ENCODE measurements at places on chromosomes 7 and 10.

DNA sequence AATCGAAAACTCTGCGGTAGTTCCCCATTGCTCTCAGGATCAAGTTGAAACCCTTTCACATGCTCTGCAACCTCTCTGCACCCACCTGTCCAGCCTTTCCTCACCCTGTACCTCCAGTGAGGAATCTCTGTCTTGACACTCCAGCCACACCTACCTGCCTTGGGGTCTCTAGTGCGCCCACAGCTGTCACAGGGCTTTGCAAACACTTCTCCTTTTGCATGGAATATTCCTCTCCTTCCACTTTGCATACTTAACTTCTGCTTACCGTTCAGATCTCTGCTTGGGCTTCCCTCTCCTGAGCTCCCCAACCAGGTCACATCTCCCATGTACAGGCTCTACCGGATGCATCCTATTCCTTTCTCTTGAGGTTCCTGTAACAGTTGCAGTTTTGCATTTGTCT lies 6.6 kb upstream of the ZYX start:
- DNase-seq, result no peak

GRCh38 chr10:93816123-93816747 lies 58.5 kb downstream of the LGI1 start:
- DNase-seq, result no peak

- no peak for DNase-seq
Observed at GRCh38 chr7:133452577-133452976, 199.7 kb downstream of the EXOC4 start.

GRCh38 chr7:77684030-77684429 lies 12.2 kb upstream of the RSBN1L start:
- DNase-seq, result no peak

DNA sequence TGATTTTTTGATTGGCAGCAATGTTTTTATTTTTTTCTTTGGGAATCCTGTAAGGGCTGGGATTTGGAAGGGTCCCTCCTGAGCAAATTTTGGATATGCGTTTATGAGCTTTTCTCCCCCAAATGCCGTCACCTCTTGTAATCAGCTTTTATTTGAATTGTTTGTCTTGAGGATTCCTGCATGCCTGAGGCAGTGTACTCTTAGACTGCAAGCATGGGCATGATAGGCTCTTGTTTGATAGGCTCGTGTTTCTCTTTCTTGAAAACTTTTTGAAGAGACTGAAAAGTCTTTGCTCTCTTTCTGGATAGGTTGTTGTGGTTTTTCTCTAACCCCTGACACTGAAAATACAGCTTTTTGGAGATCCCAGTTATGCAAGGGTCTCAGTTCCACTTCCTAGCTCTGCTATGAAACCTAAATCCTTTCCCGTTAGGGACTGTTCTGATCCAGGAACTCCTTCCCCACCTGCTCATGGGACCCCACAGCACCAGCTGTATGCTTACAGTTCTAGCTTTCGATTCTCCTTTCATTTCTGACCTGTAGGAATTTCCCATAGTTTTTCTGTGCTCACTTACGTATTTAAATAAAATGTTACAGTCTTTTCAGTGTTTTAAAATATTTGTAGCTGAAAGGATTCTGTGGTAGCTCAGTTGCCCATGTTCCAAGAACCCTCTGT lies 17.2 kb downstream of the TSPAN13 start:
- DNase-seq, result no peak

DNA sequence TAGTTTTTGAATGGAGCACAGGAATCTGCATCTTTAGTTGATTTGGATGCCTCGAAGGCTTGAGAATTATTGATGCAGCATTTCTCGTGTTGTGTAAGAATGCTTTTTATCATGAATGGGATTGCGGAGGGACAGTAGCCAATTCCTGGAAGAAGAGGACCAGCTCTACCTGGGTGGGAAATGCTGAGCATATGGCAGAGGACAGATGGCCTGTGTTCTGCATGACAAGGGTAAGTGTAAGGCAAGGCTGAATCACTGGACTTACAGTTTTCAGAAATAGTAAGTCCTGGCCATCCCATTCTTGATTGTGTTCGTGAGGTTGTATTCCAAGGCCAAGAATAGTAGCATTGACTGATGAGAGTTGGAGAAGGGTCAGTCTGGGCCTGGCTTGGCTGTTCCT lies 15.9 kb downstream of the RP9 start:
- DNase-seq, result no peak

GRCh38 chr7:105940109-105940508 lies 23.0 kb upstream of the CDHR3 start:
- no peak for DNase-seq

GRCh38 chr10:71179382-71179781 lies 33.0 kb upstream of the UNC5B start:
- DNase-seq, result no peak

- no peak for DNase-seq
Observed at GRCh38 chr10:83819609-83820008, 319.7 kb upstream of the GHITM start.

DNA sequence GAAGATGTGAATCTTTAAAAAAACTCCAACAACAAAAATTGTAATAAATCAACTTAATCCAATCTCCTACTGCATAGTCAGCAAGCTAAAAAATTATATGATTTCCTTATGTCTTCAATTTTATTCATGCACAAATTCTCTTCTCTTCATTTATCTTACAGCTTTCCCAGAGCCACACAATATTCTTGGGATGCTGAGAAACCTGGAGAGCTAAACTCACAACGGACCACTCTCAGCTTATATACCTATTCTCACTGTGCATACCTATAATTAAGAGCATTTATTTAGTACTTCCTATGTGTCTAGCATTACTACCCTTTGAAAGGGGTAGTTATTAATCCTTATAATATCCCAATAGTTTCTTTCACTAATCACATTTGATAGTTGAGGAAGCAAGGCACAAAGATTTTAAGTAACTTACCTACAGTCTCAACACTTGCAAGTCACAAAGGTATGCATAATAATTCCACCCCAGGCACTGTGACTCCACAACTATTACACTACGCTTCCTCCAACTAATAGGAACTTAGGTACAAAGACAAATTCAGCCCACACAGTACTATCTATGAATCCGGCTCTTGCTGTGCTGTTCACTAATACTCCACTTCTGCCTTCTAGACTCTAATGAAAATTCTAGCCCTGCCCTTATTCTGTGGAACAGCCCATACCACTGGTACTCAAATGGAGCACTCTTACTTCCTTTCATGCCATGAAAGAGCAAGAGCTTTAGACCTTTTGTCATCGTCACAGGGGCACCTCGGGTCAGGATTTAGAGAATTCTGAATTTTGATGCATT lies 5.1 kb downstream of the CCDC71L start:
- no peak for DNase-seq

DNA sequence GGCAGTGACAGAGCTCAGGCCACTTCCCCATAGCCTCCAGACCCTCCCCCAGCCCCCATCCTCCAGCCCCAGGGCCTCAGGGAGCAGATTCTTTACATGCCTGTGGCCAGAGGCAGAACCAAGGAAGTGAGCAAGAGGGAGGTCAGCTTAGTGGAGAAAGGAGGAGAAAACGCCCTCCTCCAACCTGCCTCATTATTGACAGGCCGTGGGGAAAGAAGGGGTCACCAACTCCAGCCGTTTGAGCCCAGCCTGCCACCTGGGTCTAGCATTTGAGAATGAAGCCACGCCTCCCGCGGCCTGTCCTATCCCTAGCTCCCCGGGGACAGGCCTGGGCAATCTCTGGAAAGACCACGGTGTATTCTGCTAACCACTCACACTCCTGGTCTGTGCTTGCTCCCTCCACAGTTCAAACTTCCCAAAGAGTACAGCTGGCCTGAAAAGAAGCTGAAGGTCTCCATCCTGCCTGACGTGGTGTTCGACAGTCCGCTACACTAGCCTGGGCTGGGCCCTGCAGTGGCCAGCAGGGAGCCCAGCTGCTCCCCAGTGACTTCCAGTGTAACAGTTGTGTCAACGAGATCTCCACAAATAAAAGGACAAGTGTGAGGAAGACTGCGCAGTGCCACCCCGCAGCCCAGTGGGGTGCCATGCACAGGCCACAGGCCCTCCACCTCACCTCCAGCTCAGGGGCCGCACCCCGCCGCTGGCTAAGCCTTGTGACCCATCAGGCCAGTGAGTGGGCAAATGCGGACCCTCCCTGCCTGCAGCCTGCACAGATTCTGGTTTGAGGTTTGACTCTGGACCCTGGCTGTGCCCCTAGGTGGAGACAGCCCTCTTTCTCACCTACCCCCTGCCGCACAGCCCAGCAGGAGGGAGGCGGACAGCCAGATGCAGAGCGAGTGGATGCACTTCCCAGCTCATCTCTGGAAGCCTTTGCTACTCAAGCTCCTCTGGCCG lies 14.3 kb upstream of the TRIM8 start:
- no peak for DNase-seq

GRCh38 chr7:116812860-116813259 lies 49.5 kb upstream of the CAPZA2 start:
- no peak for DNase-seq

DNA sequence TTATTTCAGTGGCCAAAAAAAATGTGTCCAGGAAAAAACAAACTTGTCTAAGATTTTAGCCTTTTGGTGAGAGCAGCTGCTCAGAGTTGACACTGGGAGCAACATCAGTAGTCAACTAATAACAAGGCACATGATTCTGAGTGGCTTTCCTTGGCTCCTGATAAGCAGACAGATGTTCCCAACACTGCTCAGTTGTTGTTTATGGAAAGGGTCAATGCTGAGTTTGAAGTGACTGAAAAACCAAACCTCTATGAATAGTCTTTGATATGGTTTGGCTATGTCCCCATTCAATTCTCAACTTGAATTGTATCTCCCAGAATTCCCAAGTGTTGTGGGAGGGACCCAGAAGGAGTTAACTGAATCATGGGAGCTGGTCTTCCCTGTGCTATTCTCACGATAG lies 12.3 kb downstream of the DYDC1 start:
- no peak for DNase-seq

GRCh38 chr7:24637021-24637420 lies 63.8 kb downstream of the PALS2 start:
- DNase-seq, result no peak

- DNase-seq, result no peak
Observed at GRCh38 chr10:128721963-128722445, 595.8 kb upstream of the MKI67 start.

DNA sequence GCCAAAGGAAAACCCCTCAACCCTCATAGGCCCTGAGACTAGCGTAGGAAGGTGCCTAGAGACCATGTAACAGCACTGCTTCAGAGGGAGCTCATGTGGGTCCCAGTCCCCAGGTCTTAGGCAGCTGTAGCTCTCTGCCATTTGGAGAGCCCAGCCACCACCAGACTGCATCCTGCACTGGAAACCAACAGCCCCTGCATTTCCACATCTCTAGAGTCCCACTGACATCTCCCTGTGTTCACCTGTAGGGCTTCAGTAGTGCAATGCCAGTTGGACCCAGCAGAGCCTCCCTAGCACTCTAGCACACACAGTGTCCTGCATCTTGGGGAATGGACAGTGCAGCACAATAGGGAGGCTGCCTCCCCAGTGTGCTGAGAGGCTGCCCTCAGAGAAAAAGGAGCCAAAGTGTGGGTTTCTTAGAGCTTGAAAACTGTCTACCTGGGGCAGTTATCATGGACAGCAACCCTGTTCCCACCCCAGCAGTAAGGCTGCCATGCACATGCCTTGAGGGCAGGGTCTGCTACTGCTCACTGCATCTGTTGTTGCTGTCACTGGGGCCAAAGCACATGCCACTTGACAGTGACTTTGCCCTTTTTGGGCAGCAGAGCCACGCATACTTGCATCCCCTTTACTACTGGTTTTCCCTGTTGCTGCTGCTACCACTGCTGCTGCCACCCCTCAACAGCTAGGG lies 46.7 kb upstream of the ANTXRL start:
- no peak for DNase-seq

DNA sequence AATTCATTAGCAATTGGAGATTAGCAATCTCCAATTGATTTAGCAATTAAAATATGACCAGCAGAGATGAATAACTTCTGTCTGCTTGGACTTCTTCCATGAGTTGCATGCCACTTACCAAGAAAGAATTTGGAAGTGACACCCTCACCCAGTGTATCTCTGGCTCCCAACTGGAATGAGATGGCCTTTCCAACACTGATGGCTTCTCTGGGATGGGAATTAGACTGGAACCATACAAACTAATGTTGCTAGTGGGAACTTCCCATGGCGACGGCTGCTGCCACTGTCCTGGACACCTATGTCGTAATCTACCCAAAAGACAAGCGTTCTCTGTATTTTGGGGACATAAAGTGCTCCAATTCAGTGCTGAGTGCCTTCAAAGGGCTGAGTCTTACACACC lies 192.3 kb downstream of the COBL start:
- DNase-seq, result no peak

GRCh38 chr7:66558201-66558641 lies 70.5 kb upstream of the KCTD7 start:
- no peak for DNase-seq

GRCh38 chr7:85750454-85750949 lies 563.6 kb upstream of the SEMA3D start:
- no peak for DNase-seq

- DNase-seq, result no peak
Observed at GRCh38 chr10:49329146-49329505, 30.2 kb downstream of the C10orf71 start.

DNA sequence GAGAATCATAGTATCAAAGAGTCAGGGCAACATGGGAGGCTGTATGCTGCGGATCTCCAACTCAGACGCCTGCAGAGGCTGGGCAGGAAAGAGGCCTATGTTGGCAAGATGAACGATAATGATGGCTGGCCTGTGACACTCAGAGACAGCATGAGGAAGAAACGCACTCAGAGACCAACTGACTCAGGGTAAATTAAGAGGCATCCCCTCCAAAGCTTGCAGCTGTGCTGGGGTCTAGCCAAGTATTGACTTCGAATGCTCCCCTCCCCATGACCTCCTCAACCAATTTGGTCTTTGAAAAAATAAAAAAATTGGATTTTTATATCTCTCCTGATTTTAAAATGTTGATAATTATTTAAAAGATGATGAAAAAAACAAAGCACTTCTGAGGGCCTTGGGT lies 718.9 kb downstream of the GRID1 start:
- DNase-seq, result no peak

DNA sequence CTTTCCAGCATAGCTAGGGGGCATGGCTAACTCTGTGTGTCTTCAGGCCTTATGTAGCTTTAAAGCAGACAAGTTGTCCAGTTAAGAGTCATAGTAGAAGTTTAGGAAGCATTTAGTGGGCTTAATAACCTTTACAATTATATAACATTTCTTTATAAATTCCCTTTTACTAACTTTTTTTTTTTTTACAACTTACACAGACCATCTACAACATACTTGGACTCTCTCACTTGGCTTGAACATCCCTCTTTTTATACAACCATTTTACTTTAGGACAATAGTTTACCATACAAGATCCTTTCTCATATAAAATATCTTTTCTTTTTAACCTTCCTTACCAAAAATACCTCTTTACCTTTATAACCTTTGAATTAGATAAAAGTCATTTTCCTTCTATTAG lies 26.3 kb downstream of the SP4 start:
- DNase-seq, result no peak

GRCh38 chr7:150755473-150756099 lies 18.4 kb downstream of the GIMAP5 start:
- peak; percentile 60 for DNase-seq

- DNase-seq, result no peak
Observed at GRCh38 chr7:15505761-15506160, 56.1 kb downstream of the AGMO start.

Measured in activated T-helper 1 cell treated with Interleukin-2 at 50 U/mL for 16 hours (primary cell).